Vagina (tissue), 2 donors: ENCODE measurements at places on chromosomes 5 and 9.

DNA sequence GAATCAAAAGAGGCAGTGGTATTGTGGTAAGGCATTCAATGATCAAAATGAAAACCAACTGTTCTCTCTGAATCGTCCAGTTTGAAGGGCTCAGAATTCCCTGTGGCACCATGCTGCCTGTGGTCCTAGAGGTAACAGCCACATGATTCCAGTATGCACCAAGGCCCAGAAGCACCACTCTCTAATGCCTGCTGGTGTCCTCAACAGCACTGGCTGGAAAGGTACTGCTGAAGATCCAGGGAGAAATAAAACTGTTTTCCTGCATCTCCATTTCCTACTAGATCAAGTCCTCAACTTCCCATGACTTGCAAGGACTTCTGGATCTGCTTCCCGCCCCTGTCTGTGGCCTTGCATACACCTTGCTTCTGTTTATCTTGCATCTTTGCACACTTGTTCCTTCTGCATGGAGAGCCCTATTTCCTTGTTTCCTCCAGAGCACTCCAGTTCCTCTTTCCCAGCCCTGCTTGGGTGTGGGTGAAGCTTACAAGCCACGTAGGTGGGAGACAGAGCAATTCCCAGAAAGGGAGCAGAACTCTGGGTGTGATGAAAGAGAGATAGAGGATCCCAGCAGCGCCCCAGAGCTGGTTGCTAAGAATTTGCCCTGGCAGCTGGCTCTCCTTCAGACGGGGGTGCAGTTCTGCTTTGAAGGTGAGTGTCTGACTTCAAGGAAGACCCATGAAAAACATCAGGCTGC, 41.0 kb upstream of the EQTN start:
- peak overlapping the region; percentile 73 for H3K27ac ChIP-seq
- no peak for DNase-seq
- peaks cover 57% of the 10 kb centered on the region for H3K4me1 ChIP-seq
- no peaks in the 10 kb centered on the region for H3K27me3 ChIP-seq
- no peak overlapping the region for H3K4me3 ChIP-seq

DNA sequence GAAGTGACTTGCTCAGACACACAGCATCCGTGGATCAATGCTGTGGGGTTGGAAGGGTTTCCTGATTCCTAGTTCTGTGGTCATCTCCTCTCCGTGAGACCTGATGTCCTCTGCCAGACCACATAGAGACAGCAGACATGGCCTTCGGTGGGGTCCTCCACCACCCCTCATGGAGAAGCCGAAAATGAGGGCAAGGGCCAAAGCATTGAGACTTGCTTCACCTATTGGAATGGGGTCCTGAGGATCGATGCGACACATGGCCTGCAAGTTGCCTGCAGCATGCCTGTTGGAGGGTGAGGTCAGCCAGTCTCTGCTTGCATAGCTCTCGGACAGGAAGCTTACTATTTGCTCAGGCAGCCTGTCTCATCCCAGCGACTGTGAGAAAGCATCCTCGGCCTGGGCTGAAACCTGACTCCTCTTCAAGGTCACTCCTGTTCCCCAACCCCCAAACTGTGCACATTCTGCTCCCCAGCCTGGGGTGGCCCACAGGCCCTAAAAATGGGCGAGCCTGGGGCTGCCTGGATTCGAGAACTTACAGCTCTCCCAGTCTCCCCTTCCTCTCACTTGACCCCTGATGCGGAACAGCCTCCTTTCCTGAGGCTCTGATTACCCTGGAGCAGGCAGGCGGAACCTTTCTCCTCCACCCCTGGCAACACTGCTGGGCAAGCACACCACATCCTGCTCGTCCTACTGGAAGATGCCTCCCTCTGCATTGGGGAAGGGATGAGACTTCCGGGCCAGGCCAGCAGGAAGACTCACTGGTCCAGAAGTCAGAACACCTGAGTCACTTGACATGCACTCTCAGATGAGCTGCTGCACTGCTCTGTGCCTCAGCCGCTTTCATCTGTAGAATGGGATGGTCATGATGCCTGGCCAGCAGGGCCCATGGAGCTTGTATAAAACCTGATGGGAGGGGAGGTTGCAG, 186.9 kb downstream of the RGS3 start:
- no peak overlapping the region for H3K27ac ChIP-seq
- no peaks in the 10 kb centered on the region for H3K27me3 ChIP-seq
- no peaks in the 10 kb centered on the region for H3K36me3 ChIP-seq
- peaks cover 32% of the 10 kb centered on the region for H3K4me1 ChIP-seq
- H3K4me3 ChIP-seq = no peak overlapping the region

- no peak for DNase-seq
- no peaks in the 10 kb centered on the region for H3K4me1 ChIP-seq
- no peaks in the 10 kb centered on the region for H3K36me3 ChIP-seq
- peak overlapping the region; percentile 21 for H3K4me3 ChIP-seq
- H3K27me3 ChIP-seq = no peaks in the 10 kb centered on the region
Measured at GRCh38 chr5:141326088-141326854, 4.0 kb upstream of the PCDHGA1 start.

DNA sequence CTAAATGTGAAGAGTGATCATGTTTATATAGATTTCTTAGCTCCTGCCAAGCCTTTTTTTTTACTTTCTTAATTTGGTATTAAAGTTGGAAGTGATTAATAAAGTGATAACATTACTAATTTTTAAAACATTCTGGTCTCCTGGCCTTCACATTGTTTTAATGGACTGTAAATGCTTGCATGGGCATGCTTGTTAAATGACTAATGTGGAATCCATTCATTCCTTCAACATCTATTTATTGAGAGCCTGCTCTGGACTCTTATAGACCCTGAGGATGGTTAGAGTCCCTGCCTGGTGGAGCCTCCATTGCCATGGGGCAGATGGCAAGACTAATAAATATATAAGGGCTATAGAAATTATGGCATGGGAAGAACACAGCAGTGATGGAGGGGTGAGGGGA, 103.5 kb downstream of the NTRK2 start:
- H3K4me1 ChIP-seq = peaks cover 22% of the 10 kb centered on the region
- H3K4me3 ChIP-seq = no peak overlapping the region
- no peak for DNase-seq

GRCh38 chr5:1525624-1526189, 1.9 kb upstream of the LPCAT1 start:
- no peaks in the 10 kb centered on the region for H3K27me3 ChIP-seq
- H3K36me3 ChIP-seq = no peaks in the 10 kb centered on the region
- DNase-seq = peak; percentile 79
- no peak overlapping the region for H3K27ac ChIP-seq

DNA sequence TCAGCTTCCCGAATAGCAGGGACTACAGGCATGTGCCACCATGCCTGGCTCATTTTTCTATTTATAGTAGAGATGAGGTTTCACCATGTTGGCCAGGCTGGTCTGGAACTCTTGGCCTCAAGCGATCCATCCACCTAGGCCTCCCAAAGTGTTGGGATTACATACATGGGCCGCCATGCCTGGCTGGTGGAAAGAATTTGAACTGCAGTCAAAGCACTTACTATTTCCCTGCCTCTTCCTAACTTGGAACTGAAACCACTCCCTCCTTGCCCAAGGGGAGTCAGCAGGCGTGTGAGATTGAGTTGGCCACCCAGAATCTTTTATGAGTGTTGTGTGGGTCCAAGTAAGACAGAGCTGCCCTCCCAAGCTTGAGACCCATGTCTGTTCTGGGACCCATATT, 86.1 kb upstream of the PTPN3 start:
- H3K27me3 ChIP-seq = no peaks in the 10 kb centered on the region
- no peaks in the 10 kb centered on the region for H3K4me1 ChIP-seq
- no peak overlapping the region for H3K4me3 ChIP-seq
- H3K27ac ChIP-seq = no peak overlapping the region

- H3K36me3 ChIP-seq = no peaks in the 10 kb centered on the region
- DNase-seq = no peak
- H3K27me3 ChIP-seq = no peaks in the 10 kb centered on the region
- H3K27ac ChIP-seq = no peak overlapping the region
- H3K4me1 ChIP-seq = peaks cover 4% of the 10 kb centered on the region
Measured at GRCh38 chr9:110599468-110599867, 19.9 kb upstream of the SVEP1 start.

DNA sequence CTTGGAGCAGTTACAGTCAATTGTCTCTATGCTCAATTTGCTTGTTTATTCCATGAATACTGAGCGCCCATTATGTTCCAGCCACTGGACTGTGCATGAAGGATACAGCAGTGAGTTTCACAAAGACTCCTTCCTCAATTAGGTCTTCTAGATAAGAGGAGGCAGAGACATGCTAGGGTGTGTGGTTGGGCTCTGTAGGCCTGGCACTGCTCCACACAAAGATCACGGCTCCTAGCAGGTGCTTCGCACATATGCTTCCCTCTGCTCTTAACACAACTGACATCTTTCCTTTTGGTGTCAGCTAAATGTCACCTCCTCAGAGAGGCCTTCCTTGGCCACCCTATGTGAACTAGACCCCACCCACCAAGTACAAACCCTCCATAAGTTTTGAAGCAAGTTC, 10.9 kb downstream of the IL12B start:
- no peak overlapping the region for H3K27ac ChIP-seq
- H3K36me3 ChIP-seq = no peaks in the 10 kb centered on the region
- no peak for DNase-seq
- no peaks in the 10 kb centered on the region for H3K4me1 ChIP-seq
- no peaks in the 10 kb centered on the region for H3K27me3 ChIP-seq

- H3K27ac ChIP-seq = no peak overlapping the region
- H3K4me1 ChIP-seq = no peaks in the 10 kb centered on the region
- no peaks in the 10 kb centered on the region for H3K36me3 ChIP-seq
- no peaks in the 10 kb centered on the region for H3K27me3 ChIP-seq
Measured at GRCh38 chr9:91092214-91092613, 269.5 kb downstream of the AUH start.

- no peak for DNase-seq
- no peaks in the 10 kb centered on the region for H3K27me3 ChIP-seq
- no peak overlapping the region for H3K4me3 ChIP-seq
- H3K36me3 ChIP-seq = no peaks in the 10 kb centered on the region
- no peaks in the 10 kb centered on the region for H3K4me1 ChIP-seq
Measured at GRCh38 chr5:93305984-93306383, 275.0 kb downstream of the NR2F1-AS1 start.

GRCh38 chr5:56900395-56900794, 9.0 kb upstream of the SETD9 start:
- no peak overlapping the region for H3K27ac ChIP-seq
- H3K4me3 ChIP-seq = no peak overlapping the region
- no peak for DNase-seq
- H3K36me3 ChIP-seq = no peaks in the 10 kb centered on the region
- H3K4me1 ChIP-seq = no peaks in the 10 kb centered on the region
- no peaks in the 10 kb centered on the region for H3K27me3 ChIP-seq

- H3K27ac ChIP-seq = no peak overlapping the region
- H3K36me3 ChIP-seq = no peaks in the 10 kb centered on the region
- no peak overlapping the region for H3K4me3 ChIP-seq
- H3K4me1 ChIP-seq = no peaks in the 10 kb centered on the region
Measured at GRCh38 chr5:165296401-165297130, 1791.1 kb downstream of the MAT2B start.

- no peak overlapping the region for H3K4me3 ChIP-seq
- H3K4me1 ChIP-seq = peaks cover 6% of the 10 kb centered on the region
- H3K27me3 ChIP-seq = no peaks in the 10 kb centered on the region
- H3K36me3 ChIP-seq = no peaks in the 10 kb centered on the region
- no peak for DNase-seq
Measured at GRCh38 chr9:100083448-100084127, 15.2 kb downstream of the ERP44 start.

- H3K4me1 ChIP-seq = peaks cover 10% of the 10 kb centered on the region
- H3K4me3 ChIP-seq = no peak overlapping the region
- DNase-seq = no peak
- H3K36me3 ChIP-seq = no peaks in the 10 kb centered on the region
- peak overlapping the region; percentile 3 for H3K27ac ChIP-seq
Measured at GRCh38 chr5:74382987-74383593, 257.4 kb downstream of the ENC1 start.

DNA sequence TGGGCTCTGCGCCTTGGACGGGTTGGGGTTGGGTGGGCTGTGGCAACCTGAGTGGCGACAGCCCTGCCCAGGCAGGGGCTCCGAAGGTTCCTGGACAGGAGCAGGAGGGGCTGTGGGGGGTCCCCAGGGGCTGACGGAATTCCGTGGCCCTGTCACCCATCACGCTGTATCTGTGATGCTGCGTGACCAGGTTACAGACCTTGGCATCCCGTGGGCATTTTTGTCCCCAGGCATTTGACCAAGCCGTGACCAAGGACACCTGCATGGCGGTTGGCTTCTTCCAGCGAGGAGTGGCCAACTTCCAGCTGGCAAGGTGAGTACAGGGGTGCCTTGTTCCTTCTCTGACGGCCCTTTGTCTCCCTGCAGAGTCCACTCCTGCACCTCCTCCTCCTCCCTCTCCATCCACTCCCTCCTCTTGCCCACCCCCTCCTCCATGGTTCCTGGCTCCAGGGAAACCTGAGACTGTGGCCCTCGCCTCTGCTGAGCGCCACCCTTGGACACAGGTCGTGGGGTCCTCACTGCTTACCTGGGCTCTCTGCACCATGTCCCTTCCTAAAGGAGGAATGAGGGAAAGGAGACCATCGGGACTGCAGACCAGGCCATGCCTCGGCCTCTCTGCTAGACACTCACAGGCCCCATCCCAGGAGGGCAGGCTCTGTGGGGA, 3.0 kb downstream of the NOXA1 start:
- H3K27ac ChIP-seq = no peak overlapping the region
- H3K4me1 ChIP-seq = peaks cover 34% of the 10 kb centered on the region
- no peak for DNase-seq
- no peak overlapping the region for H3K4me3 ChIP-seq
- no peaks in the 10 kb centered on the region for H3K36me3 ChIP-seq
- no peaks in the 10 kb centered on the region for H3K27me3 ChIP-seq

DNA sequence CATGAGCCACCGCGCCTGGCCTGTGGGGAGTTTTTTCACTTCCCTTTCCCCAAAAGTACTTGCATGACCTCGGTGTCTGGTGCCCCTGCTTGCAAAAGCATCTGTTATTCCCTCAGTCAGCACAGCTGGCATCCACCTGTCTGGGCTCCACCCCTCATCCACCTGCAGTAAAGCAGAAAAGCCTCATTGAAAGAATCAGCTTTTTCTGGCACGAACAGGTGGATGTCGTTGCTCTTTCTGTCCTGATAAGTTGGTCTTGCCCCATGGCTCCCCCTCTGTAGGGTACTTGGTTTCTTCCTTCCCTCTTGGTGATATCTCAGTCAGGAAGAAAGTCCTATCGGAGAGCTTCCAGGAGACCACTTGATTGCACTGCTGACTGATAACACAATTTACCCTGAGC, 37.4 kb downstream of the WWC1 start:
- H3K4me3 ChIP-seq = no peak overlapping the region
- no peak overlapping the region for H3K27ac ChIP-seq
- no peaks in the 10 kb centered on the region for H3K4me1 ChIP-seq
- no peaks in the 10 kb centered on the region for H3K36me3 ChIP-seq

- no peak overlapping the region for H3K4me3 ChIP-seq
- H3K36me3 ChIP-seq = peaks cover 12% of the 10 kb centered on the region
- H3K27ac ChIP-seq = no peak overlapping the region
- no peak for DNase-seq
- no peaks in the 10 kb centered on the region for H3K4me1 ChIP-seq
Measured at GRCh38 chr5:78215565-78215964, 78.9 kb downstream of the AP3B1 start.

GRCh38 chr5:171205375-171205774, 103.7 kb upstream of the TLX3 start:
- no peaks in the 10 kb centered on the region for H3K36me3 ChIP-seq
- no peaks in the 10 kb centered on the region for H3K4me1 ChIP-seq
- no peak overlapping the region for H3K4me3 ChIP-seq
- no peak overlapping the region for H3K27ac ChIP-seq
- H3K27me3 ChIP-seq = no peaks in the 10 kb centered on the region
